ENCODE measurements at places on chromosomes 2 and 18.

- no peak for DNase-seq
- peaks cover 4% of the 10 kb centered on the region for H3K27me3 ChIP-seq
- peak overlapping the region; percentile 74 for H3K27ac ChIP-seq
- H3K4me3 ChIP-seq, result peak overlapping the region; percentile 51
- H3K36me3 ChIP-seq, result no peaks in the 10 kb centered on the region
These were observed 78.8 kb upstream of the PELI1 start for GRCh38 chr2:64223055-64223454.

GRCh38 chr18:48668466-48669179 lies 129.8 kb downstream of the CTIF start:
- no peaks in the 10 kb centered on the region for H3K4me1 ChIP-seq
- H3K27ac ChIP-seq, result no peak overlapping the region
- no peaks in the 10 kb centered on the region for H3K27me3 ChIP-seq
- no peak overlapping the region for H3K4me3 ChIP-seq

DNA sequence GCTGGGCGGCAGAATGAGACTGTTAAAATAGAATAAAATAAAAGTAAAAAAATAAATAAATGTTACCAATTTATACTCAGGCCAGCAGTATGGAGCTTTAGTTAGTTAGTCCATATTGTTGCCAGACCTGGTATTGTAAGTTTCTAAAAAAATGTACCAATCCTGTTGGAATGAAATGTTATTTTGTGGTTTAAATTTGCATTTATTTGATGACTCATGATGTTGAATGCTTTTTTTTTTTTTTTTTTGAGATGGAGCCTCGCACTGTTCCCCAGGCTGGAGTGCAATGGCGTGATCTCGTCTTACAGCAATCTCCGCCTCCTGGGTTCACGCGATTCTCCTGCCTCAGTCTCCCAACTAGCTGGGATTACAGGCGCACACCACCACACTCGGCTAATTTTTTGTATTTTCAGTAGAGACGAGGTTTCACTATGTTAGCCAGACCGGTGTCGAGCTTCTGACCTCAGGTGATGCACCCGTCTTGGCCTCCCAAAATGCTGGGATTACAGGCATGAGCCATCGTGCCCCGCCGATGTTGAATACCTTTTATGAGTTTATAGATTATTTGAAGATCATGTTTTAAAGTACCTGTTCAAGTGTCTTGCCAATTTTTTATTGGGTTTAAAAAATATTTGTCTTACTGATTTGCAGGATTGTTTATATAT lies 5.7 kb upstream of the PTPRN start:
- H3K4me1 ChIP-seq, result no peaks in the 10 kb centered on the region
- no peak overlapping the region for H3K27ac ChIP-seq
- H3K4me3 ChIP-seq, result no peak overlapping the region

DNA sequence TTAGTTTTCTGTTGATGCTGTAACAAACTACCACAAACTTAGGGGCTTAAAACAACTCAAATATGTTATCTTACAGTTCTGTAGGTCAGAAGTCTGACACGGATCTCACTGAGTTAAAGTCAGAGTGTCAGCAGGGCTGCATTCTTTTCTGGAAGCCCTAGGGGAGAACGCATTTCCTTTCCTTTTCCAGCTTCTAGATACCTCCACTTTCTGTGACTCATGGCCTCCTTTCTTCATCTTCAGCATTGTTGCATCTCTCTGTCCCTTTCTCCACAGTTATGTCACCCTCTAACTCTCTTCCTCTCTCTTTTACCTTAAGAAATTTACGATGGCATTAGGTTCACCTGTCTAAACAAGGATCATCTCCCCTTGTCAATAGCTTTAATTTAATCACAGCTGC lies 13.3 kb upstream of the PPP4R1 start:
- no peak overlapping the region for H3K27ac ChIP-seq
- peaks cover 5% of the 10 kb centered on the region for H3K27me3 ChIP-seq
- no peak for DNase-seq
- H3K4me1 ChIP-seq, result no peaks in the 10 kb centered on the region
- H3K36me3 ChIP-seq, result no peaks in the 10 kb centered on the region
- no peak overlapping the region for H3K4me3 ChIP-seq

- H3K4me1 ChIP-seq, result no peaks in the 10 kb centered on the region
- H3K27me3 ChIP-seq, result no peaks in the 10 kb centered on the region
- H3K4me3 ChIP-seq, result no peak overlapping the region
- no peak for DNase-seq
- H3K27ac ChIP-seq, result no peak overlapping the region
These were observed 31.0 kb downstream of the STEAP3 start for GRCh38 chr2:119254601-119255080.

- H3K4me1 ChIP-seq, result peaks cover 32% of the 10 kb centered on the region
- H3K36me3 ChIP-seq, result peaks cover 15% of the 10 kb centered on the region
- peak overlapping the region; percentile 94 for H3K4me3 ChIP-seq
- H3K27me3 ChIP-seq, result peaks cover 14% of the 10 kb centered on the region
- DNase-seq, result no peak
These were observed 682 bp upstream of the SCLY start for GRCh38 chr2:238060096-238060541.

GRCh38 chr18:13112982-13113381 lies 105.6 kb upstream of the LDLRAD4 start:
- no peak overlapping the region for H3K27ac ChIP-seq
- no peaks in the 10 kb centered on the region for H3K4me1 ChIP-seq
- H3K36me3 ChIP-seq, result peaks cover 21% of the 10 kb centered on the region
- no peaks in the 10 kb centered on the region for H3K27me3 ChIP-seq
- no peak for DNase-seq

DNA sequence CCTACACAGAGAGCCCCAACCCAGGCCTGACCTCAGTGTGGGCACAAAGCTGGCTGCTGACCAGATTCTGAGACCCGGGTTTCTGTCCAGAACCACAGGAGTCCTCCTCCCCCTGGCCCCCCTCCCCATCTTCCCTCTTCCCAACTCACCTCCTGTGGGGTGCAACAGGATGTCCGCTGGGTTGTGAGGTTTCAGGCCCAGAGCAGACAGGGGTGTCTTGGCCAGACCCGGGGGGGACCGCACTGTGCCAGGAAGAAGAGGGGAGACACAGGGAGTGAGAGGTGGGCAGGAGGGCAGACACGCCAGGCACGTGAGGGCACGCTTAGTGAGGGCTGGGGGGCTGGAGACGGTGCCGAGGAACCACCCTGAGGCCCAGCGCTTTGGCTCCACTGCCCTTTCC lies 171.5 kb downstream of the TNS1 start:
- no peaks in the 10 kb centered on the region for H3K27me3 ChIP-seq
- H3K4me3 ChIP-seq, result no peak overlapping the region
- no peak for DNase-seq
- no peaks in the 10 kb centered on the region for H3K36me3 ChIP-seq

- no peak overlapping the region for H3K27ac ChIP-seq
- H3K27me3 ChIP-seq, result no peaks in the 10 kb centered on the region
- no peak overlapping the region for H3K4me3 ChIP-seq
- H3K36me3 ChIP-seq, result no peaks in the 10 kb centered on the region
- H3K4me1 ChIP-seq, result no peaks in the 10 kb centered on the region
These were observed 131.1 kb downstream of the AFF3 start for GRCh38 chr2:100011272-100011731.

- peak overlapping the region; percentile 97 for H3K4me3 ChIP-seq
- H3K36me3 ChIP-seq, result no peaks in the 10 kb centered on the region
- peaks cover 29% of the 10 kb centered on the region for H3K4me1 ChIP-seq
- peak overlapping the region; percentile 95 for H3K27ac ChIP-seq
- no peak for DNase-seq
These were observed 750 bp downstream of the STRADB start for GRCh38 chr2:201452058-201452921.

DNA sequence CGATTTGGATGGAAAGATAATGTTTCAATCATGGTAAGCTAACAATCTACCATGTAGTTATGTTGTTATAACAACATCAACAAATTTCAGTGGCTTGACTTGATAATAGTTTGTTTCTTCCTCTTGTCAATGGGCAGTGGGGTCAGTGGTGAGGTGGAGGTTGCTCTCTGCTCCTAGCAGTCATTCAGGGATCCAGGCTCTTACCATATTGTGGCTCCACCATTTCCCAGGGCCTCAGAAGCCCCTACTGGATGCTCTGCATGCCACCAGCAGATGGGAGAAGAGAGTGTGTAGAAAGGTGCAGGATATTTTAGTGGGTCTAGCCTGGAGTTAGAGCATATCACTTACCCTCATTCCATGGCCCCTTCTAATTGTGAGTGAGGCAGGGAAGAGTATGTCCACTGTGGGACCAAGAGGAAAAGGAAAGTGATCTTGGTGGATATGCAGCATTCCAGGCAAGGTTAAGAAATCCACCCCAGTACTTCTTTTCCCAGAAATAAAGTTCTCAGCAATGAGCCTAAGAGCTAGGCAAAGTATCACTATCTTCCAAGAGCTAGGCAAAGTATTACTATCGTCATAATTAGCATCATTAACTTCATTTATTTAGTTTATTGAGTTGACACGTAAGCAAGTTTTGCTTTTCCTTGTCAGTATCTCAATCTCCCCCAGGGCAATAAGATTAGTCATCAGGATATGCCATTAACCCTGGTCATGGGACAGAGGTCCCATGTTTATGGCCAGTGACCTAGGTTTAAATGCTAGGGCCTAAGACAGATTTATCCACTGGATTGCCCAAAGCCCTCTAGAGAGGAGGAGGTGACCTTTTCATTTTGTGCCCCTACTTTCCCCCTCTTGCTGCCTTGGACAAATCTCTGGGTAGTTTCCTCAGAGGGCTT lies 4.2 kb upstream of the IWS1 start:
- peaks cover 16% of the 10 kb centered on the region for H3K4me1 ChIP-seq
- H3K36me3 ChIP-seq, result peaks cover 4% of the 10 kb centered on the region
- H3K27me3 ChIP-seq, result peaks cover 19% of the 10 kb centered on the region
- no peak for DNase-seq
- H3K27ac ChIP-seq, result no peak overlapping the region

DNA sequence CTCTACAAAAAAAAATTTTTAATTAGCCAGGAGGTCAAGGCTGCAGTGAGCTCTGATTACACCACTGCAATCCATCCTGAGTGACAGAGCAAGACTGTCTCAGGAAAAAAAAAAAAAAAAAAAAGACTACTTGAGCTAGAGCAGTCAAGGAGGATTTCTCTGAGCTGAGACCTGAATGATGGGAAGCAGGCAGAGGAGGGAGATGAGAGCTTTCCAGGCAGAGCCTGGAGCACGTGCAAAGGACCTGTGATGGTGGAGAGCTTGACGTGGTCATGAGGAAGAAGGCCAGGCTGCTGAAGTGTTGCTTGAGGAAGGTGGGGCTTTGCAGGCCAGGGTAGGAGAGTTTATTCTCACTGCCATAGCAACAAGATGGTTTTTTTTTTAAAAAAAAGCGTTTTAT lies 51.9 kb upstream of the POMC start:
- no peaks in the 10 kb centered on the region for H3K36me3 ChIP-seq
- H3K4me3 ChIP-seq, result no peak overlapping the region
- DNase-seq, result no peak
- no peak overlapping the region for H3K27ac ChIP-seq
- H3K27me3 ChIP-seq, result no peaks in the 10 kb centered on the region
- peaks cover 8% of the 10 kb centered on the region for H3K4me1 ChIP-seq
